ENCODE measurements at places on chromosomes 7 and 10.

DNA sequence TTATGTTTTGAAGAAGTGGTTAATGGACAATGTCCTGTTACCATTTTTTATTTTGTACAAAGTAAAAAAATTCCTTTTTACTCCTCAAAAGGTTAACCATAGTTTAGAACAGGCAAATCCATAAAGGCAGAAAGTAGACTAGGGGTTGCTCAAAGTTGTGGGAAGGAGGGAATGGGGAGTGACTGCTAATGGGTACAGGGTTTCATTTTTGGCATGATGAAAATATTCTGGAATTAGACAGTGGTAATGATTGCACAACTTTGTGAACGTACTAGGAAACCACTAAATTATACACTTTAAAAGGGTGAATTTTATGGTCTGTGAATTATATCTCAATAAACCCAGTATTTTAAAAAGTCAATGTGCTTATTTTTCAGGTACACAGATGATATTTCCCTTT is 35.4 kb upstream of the CDK14 start:
- no peak for DNase-seq

GRCh38 chr7:12578930-12579640 is 8.6 kb downstream of the SCIN start:
- DNase-seq: no peak

DNA sequence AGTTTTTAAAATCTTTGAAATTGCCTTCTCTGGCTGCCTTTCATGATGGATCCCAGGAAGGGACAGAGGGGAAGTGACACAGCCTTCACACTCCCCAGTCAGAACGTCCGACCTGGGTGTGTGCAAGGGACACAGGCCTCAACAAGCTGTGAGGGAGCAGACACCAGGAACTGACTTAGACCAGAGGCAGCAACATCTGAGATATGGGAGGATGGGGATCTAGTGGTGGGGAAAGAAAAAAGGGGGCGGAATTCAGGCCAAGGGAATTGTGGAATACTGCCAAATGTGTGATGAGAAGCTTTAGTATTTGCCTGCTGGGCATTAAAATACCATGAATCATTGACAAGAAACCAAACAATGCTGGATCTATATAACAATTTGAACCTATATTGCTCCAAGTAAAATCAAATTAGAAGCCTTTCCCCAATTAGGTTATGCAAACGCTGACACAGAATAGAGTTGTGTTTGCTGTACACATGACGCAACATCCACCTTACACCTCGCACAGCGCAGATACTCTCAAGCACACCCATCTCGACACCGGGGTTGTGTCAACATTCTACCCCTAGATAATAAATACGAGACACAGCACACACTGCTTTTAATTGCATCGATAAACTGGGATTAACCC is 17.2 kb upstream of the MNX1 start:
- no peak for DNase-seq

DNA sequence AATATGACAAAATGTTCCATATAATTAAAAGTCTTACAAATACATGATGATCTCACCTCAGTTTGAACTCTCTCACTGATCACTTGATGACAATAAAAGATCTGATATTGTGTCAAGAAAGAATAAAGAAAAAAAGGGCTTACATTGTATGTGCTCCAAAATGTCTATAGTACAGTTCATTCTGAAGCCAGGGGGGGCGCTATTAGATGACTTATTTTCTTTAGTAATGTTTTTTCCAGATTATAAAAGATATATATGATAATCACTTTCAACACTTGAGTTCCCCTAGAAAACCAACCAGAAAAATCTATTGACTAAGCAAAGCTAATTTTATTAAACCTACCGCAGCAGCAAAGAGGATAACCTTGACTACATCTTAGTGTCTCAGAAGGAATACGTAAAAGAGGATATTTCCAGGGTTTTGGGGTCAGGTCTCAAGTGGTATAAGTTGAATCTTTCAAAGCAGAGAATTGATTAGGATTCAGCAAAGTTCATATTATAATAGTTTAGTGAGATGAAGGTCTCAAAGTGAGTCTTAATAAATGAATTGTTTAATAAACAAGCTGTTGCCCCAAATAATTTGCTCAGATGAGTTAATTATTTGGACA is 55.8 kb downstream of the PTN start:
- DNase-seq: no peak

DNA sequence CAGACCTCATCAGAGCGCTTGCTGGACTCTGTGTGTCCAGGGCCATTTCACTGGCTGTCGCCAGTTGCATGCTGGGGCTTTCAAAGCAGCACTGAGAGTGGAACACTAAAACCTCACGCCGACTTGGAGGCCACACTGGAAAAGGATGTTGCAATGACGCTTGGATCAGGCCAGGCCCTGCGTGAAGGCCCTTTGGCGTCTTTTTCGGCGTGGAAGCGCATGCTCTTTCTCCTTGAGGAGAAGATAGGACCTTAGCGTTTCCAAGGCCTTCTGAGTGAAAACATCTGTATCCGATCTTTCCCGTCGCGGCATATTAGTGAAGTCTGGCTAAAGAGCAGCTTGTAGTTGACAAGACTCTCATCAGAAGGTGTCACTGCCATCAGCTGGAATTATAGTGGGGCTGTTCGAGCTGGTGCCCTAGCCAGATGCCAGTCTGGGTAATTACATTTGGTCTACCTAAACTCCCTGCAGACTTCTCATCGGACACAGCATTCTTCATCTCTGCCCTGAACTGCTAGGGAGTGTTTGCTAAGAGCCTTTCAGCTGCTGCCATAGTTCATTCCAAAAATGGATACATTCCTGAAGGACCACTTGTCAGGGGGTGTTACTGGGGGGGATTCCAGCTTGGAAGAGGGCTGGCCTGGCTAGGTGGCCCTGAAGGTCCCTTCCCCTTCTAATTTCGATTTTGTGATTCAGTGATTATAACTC is 167.7 kb upstream of the TCF7L2 start:
- DNase-seq: no peak

GRCh38 chr7:43072530-43072929 is 39.9 kb upstream of the HECW1 start:
- DNase-seq: no peak

GRCh38 chr7:30505174-30505697 is 607 bp upstream of the GGCT start:
- DNase-seq: no peak

DNA sequence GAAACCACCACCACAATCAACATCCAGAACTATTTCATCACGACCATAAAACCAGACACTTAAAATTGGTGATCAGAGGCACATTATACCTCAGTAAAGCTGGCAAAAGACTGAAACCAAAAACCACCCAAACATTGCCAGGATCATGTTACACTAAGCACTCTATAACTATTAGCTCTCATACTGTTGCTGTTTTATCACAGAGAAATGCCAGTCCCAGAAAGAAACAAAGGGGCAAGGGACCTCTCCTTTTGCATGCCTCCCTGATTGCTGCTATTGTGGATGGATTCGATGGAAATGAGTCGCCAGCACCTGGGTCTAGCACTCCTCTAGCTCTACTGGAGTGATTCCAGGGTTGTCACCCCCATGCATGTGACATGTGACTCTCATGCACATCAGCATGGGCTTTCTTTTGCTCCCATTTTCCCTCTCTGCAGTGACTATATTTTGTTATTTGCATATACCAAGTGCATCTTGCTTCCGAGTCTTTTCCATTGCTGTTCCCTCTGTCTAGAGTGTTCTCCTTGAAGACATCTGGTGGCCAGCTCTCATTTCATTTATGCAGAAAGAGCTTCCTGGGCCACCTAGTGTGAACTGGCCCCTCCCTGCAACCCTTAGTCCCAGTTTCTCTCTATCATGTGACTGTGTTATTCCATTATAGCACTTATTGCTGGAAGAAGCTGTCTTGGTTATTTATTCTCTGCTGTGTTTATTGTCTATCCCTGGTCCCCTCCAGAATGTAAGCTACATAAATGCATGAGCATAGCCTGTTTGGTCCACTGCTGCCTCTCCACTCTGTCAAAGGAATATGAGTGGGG is 300.6 kb downstream of the PLXNA4 start:
- peak; percentile 22 for DNase-seq

GRCh38 chr7:147803606-147804005 is 787.0 kb upstream of the C7orf33 start:
- peak; percentile 13 for DNase-seq

DNA sequence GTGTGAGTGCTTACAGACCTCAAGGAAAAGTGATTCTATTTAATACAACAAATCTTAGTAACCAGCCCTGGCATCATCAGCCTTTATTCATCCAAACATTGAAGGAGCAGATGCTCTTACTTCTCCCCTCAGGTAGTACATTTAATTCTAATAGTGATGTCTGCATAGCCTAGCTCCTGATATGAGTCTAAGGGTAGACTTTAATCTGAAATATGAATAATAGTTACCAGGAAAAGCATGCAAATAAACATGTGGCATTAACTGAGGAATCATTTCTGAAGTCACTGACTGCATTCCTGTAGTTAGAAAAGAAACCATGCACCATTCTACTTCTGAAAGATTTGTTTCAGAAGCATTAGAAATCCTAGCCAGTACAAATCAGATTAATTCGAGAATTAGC is 25.7 kb upstream of the LMBR1 start:
- no peak for DNase-seq

- no peak for DNase-seq
These were observed 174.7 kb upstream of the GRB10 start for GRCh38 chr7:50957431-50957830.

DNA sequence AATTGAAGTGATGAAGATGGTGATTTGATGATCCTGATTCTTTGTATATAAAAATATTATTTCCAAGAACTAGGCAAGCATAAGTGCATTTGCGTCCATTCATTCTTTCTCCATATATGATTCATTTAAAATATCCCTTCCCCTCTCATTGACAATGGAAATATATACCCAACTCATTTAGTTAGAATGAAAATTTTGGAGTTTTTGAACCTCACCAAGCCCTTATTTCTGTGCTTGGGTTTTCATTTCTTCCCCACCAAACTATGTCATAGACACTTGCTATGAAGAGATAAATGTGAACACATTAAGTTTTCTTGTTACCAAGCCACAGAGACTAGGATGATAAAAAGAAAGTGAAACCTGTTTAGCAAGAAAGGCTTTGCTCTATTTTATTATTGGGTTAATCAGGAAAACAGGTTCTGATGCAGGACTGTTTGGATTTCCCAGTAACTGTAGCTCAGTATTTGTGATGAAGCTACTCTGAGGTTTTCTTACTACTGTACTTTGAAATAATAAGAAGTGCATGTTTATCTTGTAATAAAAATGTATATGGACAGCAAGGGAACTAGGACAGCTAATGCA is 68.3 kb downstream of the ITGB1 start:
- no peak for DNase-seq

GRCh38 chr10:44882166-44882720 is 28.9 kb upstream of the TMEM72 start:
- DNase-seq: no peak

GRCh38 chr10:47454780-47455058 is 29.2 kb downstream of the ANXA8 start:
- no peak for DNase-seq

DNA sequence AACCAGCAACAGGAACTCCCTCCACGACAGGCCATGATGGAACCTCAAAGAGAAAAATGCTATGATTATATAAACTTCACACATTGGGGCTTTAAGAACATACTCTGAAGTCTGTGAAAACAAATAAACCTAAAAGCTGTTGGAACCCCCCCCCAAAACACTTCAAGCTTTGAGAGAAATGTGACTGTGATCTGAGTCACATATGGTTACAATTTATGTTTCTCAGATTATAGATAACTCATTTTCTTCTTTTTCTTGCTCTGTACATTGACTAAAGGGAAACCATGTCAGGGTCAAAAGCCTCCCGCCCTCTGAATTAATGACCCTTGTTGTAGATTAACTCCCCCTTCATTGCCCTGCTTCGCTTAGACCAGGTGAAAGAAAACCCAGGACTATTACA is 15.8 kb downstream of the VOPP1 start:
- DNase-seq: no peak

- no peak for DNase-seq
These were observed 14.2 kb downstream of the SLC29A3 start for GRCh38 chr10:71333129-71333887.

GRCh38 chr7:15755061-15755460 is 68.6 kb upstream of the MEOX2 start:
- no peak for DNase-seq

GRCh38 chr7:29810297-29810696 is 4.0 kb downstream of the WIPF3 start:
- DNase-seq: no peak

DNA sequence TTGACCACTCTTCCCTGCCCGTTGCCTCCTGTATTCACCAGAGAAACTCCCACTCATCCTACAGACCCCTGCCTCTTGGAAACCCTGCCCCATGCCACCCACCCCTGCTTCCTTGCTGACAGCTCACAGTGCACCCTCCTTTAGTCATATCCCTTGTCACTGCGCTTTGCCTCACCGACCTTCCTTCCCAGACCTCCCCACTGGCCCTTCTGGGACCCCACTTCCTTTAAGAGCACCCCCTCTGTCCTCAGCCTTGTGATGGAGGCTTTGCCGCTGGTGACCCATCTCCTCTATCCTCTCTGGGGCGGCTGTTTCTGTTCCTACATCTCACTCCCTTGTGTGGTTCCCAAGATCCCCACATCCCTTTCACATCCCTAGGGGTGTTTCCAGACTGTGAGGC is 92.8 kb upstream of the ZMIZ1 start:
- DNase-seq: no peak

- peak; percentile 91 for DNase-seq
These were observed 433.6 kb upstream of the GALNT17 start for GRCh38 chr7:70698219-70698832.
